ENCODE measurements at places on chromosomes 5 and 9.
A peak's percentile ranks its signal among the peaks of the same experiment; 100 is the strongest.

DNA sequence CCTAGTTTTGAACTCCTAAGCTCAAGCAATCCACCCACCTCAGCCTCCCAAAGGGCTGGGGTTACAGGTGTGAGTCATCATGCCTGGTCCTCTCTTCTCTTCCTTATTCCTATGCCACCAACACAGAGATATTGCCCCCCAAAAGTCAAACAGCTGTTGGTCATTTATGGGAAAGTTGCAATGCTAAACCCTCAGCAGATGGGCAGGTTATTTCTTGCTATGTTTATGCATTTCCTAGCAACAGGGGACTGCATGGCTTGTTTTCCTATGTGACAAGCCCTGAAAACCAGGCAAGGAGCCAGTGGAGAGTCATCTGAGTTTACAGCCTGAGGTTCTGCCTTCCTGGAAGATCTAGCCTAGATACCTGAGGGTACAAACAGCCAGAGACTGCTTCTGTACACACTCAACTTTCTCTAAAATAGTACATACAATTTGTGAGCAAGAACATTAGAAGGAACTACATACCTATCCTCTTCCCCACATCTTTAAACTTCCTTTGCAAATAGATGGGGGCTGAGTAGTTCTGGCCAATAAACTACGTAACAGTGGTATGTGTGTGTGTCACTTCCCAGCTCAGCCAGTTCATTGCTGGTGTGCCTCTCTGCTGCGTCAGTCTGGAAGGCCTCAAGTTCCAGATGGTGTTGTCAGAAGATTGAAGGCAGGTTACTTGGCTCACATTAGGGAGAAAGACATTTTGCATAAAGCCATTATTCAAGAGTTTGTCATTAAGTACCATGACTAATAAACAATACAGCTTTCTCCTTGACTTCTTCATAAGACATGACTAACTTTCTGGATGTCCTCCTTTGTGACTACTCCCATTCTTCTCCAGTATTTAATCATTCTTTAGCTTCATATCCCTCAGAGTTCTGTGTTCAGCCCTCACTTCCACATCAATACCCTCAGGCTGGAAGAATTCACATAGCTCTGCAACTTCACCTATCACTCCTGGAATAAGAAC is 65.3 kb downstream of the CSNK1A1 start:
- DNase-seq: no peak

GRCh38 chr9:97386733-97387503 is 25.0 kb upstream of the TDRD7 start:
- DNase-seq: peak; percentile 68

DNA sequence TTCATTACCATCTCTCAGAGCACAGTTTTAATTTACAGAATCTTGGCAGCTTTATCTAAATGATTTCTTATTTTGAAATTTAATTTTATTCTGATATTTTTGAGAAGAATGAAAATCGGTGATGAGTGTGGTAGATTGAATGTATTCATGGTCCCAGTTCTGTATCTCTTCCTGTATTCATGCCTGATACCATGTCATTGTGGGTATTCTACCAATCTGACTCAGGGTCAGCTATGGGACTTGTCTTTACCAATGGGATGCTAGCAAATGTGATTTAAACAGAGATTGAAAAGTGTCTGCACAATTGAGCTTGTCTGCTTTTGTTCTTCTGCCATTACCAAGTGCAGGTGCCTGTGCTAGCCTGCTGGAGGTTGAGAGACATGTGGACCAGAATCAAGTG is 17.8 kb upstream of the ZNF618 start:
- no peak for DNase-seq

DNA sequence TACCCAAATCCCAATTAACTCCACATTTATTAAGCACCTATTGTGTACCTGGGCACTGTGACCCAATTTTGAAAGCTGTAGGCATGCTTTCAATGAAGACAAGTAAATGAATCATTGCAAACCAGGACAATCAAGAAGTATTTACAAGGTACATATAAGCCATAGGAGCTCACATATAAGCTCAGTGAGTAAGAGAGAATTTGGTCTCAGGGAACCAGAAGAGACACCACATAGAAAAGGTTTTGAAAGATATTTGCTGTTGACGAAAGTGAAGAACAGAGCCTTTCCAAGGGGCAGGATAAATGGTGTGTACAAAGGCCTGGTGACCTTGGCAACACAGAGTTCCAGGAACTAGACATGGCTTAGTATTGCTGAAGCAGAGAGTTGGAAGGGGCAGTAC is 187.6 kb downstream of the CD180 start:
- DNase-seq: no peak

DNA sequence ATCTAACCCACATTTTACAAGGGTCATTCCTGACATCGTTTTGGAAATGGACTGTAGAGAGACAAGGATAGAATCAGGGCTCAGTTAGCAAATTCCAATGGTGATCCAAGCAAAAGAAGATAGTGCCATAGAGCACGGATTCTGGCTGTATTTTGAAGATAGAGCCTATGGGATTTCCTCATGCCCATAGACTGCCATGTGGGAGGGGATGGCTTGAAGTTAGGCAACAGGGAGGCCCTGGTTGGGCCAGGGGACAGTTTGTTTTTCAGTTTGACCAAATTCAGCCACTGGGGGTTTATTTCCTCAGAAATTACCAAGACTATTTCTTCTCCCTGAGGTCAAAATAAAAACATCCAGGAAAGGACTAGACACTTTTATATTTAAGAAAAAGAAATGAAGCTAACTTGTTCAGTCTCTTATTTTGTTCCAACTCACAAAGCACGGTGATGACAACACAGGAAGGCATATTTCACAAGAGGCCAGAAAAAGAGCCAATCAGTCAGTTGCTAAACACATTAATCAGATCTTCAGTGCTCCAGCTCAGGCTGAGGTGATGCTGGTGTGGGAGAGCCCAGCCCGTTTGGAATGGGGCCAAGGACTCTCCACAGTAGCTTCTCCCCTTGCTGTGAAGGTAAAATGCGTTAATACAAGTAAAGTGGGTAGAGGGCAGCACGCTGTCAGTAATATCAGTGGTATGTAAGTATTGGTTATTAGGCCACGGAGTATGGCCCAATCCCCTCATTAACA is 4.4 kb upstream of the DCTN4 start:
- DNase-seq: no peak

DNA sequence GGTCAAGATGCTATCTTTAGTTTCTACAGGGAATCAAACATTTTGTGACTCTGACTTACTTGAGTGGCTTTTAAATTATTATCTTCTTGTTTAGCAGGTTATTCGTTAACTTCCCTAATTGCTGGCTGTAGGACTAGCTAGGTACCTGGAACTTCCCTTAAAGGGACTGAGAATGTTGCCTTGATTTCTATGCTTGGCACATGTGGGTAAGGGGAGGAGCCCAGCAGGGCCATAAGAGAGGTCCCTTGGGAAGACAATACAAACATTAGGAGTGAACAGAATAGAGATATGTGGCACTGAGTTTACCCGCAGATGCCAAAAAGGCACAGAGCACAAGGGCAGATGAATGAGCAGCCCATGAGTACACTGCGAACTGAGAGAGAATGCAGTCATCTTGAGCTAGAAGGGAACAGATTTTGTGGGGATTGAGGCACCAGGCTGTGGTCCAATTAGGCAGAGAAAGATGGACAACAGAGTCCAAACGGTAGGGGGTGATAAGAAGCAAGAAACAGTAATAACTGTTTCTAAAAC is 9.8 kb downstream of the CKMT2 start:
- no peak for DNase-seq

- DNase-seq: no peak
These were observed 1823.2 kb upstream of the CDH6 start for GRCh38 chr5:29370248-29370647.

- DNase-seq: peak; percentile 27
These were observed 144.2 kb downstream of the MLLT3 start for GRCh38 chr9:20477940-20478620.

GRCh38 chr5:61493973-61494372 is 161.9 kb downstream of the ZSWIM6 start:
- DNase-seq: no peak

DNA sequence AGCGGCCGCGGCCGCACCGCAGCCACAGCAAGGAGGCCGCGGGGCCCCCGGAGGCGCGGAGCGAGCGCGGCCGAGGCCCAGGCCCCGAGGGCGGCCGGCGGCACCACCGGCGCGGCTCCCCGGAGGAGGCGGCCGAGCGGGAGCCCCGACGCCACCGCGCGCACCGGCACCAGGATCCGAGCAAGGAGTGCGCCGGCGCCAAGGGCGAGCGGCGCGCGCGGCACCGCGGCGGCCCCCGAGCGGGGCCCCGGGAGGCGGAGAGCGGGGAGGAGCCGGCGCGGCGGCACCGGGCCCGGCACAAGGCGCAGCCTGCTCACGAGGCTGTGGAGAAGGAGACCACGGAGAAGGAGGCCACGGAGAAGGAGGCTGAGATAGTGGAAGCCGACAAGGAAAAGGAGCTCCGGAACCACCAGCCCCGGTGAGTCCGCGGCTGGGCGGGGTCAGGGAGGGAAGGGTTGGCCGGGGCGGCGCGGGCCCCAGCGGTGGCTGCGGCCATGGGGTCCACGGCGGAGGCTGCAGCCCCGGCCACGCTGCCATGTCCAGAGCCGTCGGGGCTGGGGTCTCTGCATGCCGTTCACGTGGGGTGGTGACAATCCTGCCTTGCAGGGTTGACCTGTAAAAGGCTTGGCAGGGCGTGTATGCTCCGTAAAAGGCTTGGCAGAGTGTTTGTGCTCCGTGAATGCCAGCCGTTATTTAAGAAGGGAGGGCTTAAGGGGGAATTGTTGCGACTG is 146.0 kb downstream of the CACNA1B start:
- no peak for DNase-seq

DNA sequence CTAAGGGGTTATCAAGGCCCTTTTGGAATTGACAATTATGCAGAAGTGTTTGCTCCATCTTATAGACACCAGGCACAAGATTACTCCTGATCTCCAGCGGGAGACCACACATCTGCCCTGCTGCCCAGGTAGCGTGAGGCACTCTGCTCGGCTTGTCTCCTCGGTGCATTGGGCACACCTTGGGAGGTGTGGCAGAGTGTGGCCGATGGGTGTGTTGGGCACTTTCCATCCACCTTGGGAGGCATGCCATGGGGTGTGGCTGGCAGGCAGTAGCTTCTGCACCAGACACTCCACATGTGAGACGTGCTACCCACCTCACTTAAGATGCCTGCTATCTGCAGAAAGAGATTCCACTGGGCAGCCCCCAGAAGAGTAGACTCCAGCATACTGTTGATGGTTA is 54.1 kb downstream of the GADD45G start:
- no peak for DNase-seq

GRCh38 chr9:35907711-35908503 is 1.4 kb upstream of the SPAAR start:
- DNase-seq: no peak

GRCh38 chr9:19649336-19650041 is 139.3 kb downstream of the SLC24A2 start:
- no peak for DNase-seq

All from stimulated activated CD4-positive, alpha-beta T cell treated with anti-CD3 and anti-CD28 coated beads, Interleukin-1b, Interleukin-23, amount 100 ng/mL, for 48 hours (primary cell).